ENCODE measurements at places on chromosomes 12 and 14. TPM values are rescaled to one million over a fixed set of nuclear protein-coding genes. Genes with fewer than 3 reads are reported as not detected.

Gene TNFAIP2
- 94.6 TPM for total RNA-seq

Gene GLT8D2
- total RNA-seq = 3.4 TPM

Gene KLRK1
- not detected for total RNA-seq

Gene TOMM20L
- not detected for total RNA-seq

Gene SDR9C7
- not detected for total RNA-seq

Gene RHOJ
- total RNA-seq = 76.3 TPM

Gene AKT1
- total RNA-seq = 236 TPM

Gene TDRD9
- total RNA-seq = 3.0 TPM

Gene DIO2
- 0.51 TPM for total RNA-seq

Gene BATF
- 3.2 TPM for total RNA-seq

Gene DAO
- total RNA-seq = not detected

Gene PSMC6
- 129 TPM for total RNA-seq

Gene OAS2
- total RNA-seq = 8.4 TPM

Gene MTA1
- total RNA-seq = 43.4 TPM

Gene VRTN
- not detected for total RNA-seq

Gene MANSC1
- total RNA-seq = 14.8 TPM

Gene P2RX7
- total RNA-seq = 8.8 TPM

Gene SLC24A4
- 0.14 TPM for total RNA-seq

Gene ANG
- total RNA-seq = 6.4 TPM

Gene ANHX
- not detected for total RNA-seq

Gene GPR84
- total RNA-seq = under 0.01 TPM

Gene SIVA1
- total RNA-seq = 115 TPM

Gene SYT1
- total RNA-seq = 9.7 TPM

Gene MLXIP
- total RNA-seq = 35.7 TPM

Gene DIO3
- not detected for total RNA-seq

Gene ANAPC7
- total RNA-seq = 71.9 TPM

Gene ADGRD1
- 0.17 TPM for total RNA-seq

Gene CLEC4A
- total RNA-seq = not detected

Gene CEBPE
- total RNA-seq = not detected

Gene CABP1
- total RNA-seq = not detected

Gene CCND2
- 111 TPM for total RNA-seq

Gene RPGRIP1
- not detected for total RNA-seq

Gene PLEKHD1
- under 0.01 TPM for total RNA-seq

Gene C14orf119
- total RNA-seq = 52.2 TPM

Gene E2F7
- 7.3 TPM for total RNA-seq

Gene ACSS3
- 0.37 TPM for total RNA-seq

Gene RERG
- under 0.01 TPM for total RNA-seq

Gene NDUFB1
- 208 TPM for total RNA-seq

Gene ITPR2
- 43.2 TPM for total RNA-seq

Gene RNASE3
- not detected for total RNA-seq

Gene HOXC11
- total RNA-seq = not detected

Gene IFNG-AS1
- not detected for total RNA-seq

Gene LRP1-AS
- total RNA-seq = not detected
